ENCODE measurements at places on chromosomes 4 and X. TPM values are rescaled to one million over a fixed set of nuclear protein-coding genes. Genes with fewer than 3 reads are reported as not detected.

DNA sequence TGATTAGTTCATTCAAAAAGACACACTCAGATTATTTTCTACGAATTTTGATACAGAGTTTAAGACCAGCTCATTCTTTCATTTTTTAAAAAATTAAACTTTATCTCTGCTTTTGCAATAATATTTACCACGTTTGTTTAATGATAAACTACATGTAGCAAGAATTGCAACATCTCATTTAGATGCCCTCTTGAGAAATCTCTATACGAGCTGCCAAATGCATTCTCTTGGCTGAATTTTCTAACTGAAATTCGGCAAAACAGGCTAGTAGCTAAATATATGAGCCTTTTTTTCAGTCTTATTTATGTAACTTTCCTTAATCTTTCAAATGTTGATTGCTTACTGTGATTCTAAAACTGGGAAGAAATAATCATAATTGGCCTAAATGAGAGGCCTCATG, 2.1 kb upstream of the GC start:
- no peak for DNase-seq

PROM1 gene
- 56.0 TPM for polyA plus RNA-seq

AMBN gene
- polyA plus RNA-seq: not detected

PAGE1 gene
- not detected for polyA plus RNA-seq

CHIC1 gene
- polyA plus RNA-seq: 8.1 TPM

DCHS2 gene
- 7.4 TPM for polyA plus RNA-seq

DNA sequence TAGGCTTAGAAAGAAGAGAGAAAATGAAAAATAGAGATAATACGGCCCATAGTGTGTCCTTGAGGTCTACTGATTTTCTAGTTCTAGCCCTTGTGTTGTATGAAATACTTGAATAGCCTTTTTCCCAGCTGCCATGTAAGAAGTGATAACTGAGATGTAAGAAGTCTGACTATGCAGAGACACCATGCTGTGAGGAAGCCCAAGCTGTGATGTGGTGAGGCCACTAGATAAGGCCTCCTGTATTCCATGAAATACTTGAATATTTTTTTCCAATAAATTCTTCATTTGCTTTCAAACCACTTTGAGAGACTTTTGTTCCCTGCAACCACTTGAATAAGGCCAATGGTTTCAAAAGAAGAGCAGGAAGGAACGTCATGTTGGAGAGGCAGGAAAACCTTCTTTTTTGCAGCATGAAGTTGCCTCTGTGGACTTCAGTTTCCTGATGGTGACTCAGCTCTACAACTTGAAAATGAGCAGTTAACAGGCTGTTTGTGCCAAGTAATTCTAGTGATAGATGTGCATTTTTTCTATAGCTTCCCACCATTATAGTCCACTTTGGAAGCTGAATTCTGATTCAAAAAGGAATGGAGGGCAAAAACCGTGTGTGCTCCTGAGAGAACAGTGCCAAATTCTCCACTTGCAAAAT, 25.5 kb upstream of the FAM9C start:
- DNase-seq: no peak

DNA sequence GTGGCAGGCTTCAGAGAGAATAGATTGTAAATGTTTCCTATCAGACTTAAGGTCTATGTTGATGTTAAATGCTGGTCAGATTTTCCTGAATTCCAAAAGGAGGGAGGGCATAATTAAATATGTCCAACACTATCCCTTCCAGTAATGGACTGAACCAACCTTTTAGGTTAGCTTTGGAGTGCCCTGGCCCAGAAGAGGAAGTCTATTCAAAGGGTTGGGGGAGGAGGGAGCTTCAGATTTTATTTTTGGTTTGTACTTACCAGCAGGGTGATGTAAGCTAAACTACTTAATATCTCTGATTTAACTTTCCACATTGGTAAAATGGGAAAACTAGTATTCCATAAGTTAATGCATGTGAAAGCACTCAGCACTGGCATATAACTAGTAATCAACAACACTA, 91.1 kb downstream of the RBM46 start:
- DNase-seq: no peak

DNA sequence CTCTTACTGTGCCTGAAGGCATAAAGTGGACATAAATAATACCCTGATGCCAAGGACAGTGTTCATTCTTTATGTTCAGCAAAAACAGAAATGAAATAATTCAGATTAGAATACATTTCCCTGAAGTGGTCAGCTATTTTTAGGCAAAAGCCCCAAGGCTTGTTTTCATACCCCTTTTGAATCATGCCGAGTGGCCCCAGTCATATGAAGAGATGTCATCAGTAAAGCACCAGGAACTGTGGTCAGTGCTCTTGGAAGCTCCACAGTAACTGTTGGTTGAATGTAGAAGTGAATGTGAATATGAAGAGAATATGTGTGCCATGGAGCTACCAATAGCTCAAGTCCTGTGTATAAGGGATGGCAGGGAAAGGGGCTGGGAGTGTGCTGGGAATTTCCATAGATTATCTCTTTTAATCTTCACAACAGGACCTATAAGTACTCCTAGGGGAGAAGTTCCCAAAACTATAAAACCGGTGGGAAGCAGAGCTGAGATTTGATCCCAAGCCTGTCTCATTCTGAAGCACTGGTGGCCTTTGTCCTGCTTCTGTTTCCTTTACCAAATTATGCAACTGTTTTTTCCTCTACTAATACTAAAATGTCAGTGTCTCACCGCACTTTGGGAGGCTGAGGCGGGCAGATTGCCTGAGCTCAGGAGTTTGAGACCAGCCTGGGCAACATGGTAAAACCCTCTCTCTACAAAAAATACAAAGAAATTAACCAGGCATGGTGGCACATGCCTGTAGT, 52.6 kb downstream of the FNIP2 start:
- DNase-seq: no peak

GRCh38 chr4:3017504-3017903, 54.1 kb downstream of the GRK4 start:
- no peak for DNase-seq

- DNase-seq: no peak
Measured at GRCh38 chrX:118026631-118027030, 90.0 kb downstream of the KLHL13 start.

GRCh38 chr4:1002131-1002630, 9.0 kb upstream of the SLC26A1 start:
- no peak for DNase-seq

- DNase-seq: no peak
Measured at GRCh38 chr4:92600638-92601037, 296.9 kb downstream of the GRID2 start.

MID2 gene
- 8.3 TPM for polyA plus RNA-seq

DNA sequence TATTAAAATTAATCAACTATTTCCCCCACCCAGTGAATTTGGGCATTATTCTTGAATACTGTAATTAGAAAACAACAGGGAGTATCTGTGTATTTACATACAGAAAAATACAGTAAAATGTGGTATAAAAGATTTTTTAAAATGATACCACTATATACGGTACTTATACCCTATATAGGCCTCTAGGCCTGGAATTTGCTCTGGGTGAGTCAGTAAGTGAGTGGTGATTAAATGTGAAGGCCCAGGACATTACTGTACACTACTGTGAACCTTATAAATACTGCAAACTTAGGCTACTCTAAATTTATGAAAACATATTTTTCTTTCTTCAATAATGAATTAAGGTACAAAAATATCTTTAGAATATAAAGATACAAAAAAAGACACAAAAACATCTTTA, 6.3 kb upstream of the CSN3 start:
- no peak for DNase-seq

RHOXF2B gene
- polyA plus RNA-seq: not detected

DNA sequence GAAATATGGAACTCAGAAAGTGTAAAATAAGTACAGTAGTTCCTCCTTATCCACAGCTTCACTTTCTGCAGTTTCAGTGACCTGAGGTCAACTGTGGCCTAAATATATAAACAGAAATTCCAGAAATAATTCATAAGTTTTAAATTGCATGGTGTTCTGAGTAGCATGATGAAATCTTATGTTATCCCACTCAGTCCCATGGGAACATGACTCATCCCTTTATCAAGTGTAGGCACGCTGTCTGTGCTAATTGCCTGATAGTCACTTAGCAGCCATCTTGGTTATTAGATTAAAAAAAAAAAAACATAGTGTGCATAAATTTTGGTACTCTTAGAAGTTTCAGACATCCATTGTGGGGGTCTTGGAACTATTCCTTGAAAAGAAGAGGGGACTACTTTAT, 983.4 kb upstream of the ADGRL3 start:
- no peak for DNase-seq

All from forelimb muscle (tissue), 1 donor.